Urinary bladder (tissue), 4 donors: ENCODE measurements at places on chromosomes 7 and 10. TPM values are rescaled to one million over a fixed set of nuclear protein-coding genes. Genes with fewer than 3 reads are reported as not detected.

DNA sequence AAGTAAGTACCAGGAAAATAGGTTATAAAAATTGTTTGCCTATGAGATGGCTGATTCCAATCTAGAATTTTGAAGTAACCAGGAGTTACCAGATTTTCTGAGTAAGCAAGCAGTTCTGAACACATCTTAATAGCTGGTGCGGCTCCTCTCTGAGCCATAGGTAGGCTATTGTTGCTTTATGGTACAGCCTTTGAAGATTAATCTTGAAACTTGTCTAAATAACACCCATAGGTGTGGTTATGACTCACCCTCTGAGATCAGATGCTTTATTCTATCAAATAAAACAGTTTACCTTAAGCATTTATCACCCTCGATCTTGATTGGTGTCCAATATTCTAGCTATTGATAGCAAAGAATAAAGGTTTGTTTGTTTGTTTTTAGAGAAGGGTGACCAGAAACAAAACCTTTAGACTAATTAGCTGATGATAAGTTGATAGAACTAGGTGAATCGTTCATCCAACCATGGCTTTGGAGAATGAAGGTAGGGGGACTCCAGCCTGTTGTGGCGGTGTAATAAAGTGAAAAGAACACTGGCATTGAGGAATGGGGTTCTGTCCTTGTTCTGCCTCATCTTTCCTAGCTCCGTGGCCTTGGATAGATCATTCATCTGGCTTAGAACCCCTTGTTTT is 72.2 kb downstream of the VTI1A start:
- no peak for DNase-seq

DNA sequence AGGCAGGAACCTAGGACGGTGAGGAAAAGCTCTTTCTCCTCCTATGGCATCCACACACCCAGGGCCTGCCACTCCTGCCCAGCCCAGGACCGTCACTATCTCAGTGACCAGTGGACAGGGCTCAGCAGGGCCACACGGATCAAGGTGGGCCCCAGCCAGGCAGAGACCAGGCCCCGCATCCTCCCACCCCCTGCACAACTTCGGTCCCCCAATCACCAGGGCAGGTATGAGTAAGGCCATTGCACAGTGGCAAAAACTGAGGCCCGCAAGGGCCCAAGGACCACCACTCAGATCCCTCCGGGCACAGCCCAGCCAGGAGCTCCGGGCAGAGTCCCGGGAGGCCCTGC is 30.3 kb downstream of the OAT start:
- DNase-seq, result no peak

CFAP70 gene
- total RNA-seq, result 2.2 TPM

AHCYL2 gene
- 20.3 TPM for total RNA-seq

SLC13A1 gene
- total RNA-seq, result not detected

GRCh38 chr7:109094-109493 is 83.3 kb upstream of the FAM20C start:
- DNase-seq, result no peak

- no peak for DNase-seq
These were observed 55.3 kb upstream of the FGL2 start for GRCh38 chr7:77254915-77255314.

GRCh38 chr10:79472951-79473350 is 27.5 kb upstream of the ZCCHC24 start:
- DNase-seq, result no peak

DNA sequence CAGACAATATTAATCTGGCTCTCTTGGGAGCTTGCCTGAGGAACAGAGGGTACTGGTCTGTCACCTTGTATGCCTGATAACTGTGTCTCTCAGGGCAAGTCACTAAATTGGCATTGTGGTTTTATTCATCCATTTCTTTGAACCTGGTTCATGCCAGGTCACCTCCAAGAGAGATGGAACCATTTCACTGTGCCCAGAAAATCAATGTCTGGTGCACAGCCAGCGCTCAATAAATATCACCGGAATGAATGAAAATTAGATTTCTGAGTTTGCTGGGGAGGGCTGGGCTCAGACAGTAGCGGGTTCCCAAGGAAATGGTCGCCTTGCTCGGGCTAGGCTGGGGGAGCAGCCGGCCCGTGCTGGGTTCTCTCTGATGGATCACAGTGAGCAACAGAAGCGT is 64.1 kb upstream of the BAIAP2L1 start:
- DNase-seq, result no peak

- DNase-seq, result no peak
These were observed 561.1 kb downstream of the TCERG1L start for GRCh38 chr10:130750441-130750840.

DNA sequence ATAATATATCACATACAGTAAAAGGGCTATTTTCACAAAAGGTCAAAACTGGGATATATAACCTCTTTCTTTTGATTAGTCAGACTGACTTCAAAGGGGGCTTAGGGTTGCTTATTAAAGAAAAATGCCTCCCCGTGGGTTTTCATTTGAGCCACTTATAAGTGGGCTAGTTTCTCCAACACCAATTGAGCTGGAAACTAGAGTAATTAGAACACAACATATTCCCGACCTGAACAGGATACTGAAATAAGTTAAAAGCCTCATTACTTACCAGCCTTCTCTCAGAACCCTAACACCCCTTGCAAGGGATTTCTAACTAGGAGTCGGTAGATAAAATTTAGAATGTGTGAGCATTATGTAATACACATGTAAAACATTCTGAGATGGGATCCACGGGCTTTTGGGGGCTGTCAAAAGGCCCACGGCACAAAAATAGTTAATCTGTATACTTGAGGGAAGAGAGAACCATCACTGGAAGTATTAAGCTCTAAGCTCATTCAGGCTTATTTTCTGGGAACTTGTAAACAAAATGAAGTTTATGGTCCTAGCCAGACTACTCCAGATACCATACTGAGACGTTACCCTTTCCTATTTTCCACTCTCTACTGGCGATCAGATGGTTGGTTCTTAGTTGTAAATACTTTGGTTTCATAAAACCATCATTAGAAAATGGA is 29.3 kb upstream of the KMT2E start:
- DNase-seq, result no peak

- no peak for DNase-seq
These were observed 593 bp downstream of the CDK13 start for GRCh38 chr7:39950473-39951225.

GRCh38 chr10:107611115-107611514 is 446.6 kb upstream of the SORCS1 start:
- peak; percentile 13 for DNase-seq

- DNase-seq, result no peak
These were observed 529 bp downstream of the HPS1 start for GRCh38 chr10:98446151-98446660.

- no peak for DNase-seq
These were observed 42.0 kb upstream of the CELF2 start for GRCh38 chr10:10975647-10976046.

DNA sequence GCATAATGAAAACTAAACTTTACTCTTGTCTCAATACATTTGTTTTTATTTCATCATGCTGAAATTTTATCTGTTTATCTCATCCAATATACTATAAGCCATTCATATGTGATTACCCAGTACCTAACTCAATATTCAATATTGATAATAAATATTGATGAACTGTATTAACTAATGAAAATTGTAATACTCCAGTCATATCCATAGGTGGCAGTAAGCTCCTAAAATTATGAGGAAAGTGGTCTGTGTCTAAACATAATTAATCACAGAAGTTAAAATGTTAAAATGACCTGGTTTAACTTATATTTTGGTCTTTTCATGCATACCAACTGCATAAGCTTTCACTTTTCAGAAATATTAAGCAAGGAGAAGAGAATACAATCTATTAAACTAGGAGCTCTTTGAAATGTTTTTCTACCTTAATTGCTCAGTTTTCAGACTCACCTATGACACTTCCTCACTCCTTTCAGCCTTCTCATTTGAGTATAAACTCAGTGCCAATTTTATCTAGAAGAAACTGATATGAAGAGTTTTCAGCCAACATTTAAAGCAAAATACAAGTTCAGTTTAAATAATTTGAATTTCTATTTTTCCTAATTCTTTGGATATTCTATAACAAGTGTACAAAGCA is 30.5 kb upstream of the VWDE start:
- DNase-seq, result no peak

- DNase-seq, result no peak
These were observed 99.1 kb upstream of the CACNA2D1 start for GRCh38 chr7:82542665-82543064.

ADGRA1 gene
- not detected for total RNA-seq

NPC1L1 gene
- total RNA-seq, result not detected

AKR1C1 gene
- total RNA-seq, result 27.8 TPM

GRCh38 chr7:261341-262250 is 28.4 kb upstream of the FOXL3 start:
- DNase-seq, result no peak

DNA sequence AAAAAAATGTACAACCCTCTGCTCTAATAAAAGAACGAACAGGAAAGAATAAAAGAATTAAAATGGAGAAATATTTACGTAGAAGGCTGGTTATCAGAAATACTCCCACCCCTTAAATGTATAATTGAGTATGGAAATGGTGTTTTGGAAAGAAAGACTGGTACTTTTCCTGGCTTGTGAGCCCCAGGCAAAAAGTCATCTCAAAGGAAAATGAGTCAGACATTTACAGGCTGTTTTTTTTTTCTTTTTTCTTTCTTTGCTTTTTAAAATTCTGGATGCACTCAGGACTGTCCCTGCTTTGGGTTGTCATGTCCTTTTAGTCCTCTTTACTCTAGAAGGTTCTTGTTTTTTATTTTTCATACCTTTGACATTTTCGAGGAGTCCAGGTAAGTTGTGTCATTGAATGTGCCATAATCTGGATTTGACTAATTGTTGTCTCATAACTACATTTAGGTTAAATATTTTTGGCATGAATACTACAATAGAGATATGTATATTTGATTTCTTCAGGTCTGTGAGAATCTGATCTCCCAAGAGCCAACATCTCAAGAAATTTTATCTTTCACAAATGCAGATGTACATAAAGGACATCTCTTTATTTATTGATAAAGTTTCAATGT is 313.0 kb upstream of the GLI3 start:
- DNase-seq, result no peak

PLEKHS1 gene
- total RNA-seq, result 0.42 TPM

- DNase-seq, result no peak
These were observed 17.1 kb upstream of the AMZ1 start for GRCh38 chr7:2670720-2671391.

DNA sequence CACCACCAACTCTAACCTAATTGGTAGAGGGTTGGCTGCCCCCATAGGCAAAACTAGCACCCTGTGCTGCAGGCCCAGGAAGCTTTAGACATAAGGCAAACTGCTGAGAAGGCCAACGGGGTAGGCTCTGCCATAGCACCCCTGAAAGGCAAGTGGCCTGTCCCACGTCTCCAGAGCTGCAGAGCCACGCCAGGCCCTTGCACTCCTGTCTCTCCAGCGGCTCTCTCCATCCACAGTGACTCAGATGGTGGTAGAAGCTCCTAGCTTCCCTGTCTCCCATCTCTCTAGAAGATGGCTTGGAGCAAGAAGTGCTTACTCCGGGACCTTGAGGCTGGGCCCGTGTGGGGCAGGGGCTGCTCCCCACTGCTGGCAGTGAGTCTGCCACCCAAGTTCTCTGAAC is 310.6 kb upstream of the ZMIZ1 start:
- no peak for DNase-seq

DNA sequence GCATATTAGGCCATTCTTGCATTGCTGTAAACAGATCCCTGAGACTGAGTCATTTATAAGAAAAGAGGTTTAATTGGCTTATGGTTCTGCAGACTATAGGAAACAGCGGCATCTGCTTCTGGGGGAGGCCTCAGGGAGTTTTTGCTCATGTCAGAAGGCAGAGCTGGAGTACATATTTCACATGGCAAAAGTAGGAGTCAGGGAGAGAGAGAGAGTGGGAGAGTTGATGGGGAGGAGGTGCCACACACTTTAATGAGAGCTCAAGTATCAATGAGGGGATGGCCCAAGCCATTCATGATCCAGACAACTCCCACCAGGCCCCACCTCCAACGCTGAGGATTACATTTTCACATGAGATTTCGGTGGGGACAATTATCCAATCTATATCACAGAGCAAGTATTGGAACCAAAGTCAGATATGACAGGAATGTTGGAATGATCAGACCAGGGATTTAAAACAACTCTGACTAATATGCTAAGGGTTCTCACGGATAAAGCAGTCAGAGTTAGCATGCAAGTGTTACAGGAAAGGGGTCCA is 795.3 kb upstream of the CELF2 start:
- no peak for DNase-seq

GRCh38 chr7:461117-461452 is 58.6 kb downstream of the PDGFA start:
- DNase-seq, result no peak

GRCh38 chr10:32851301-32851700 is 106.7 kb downstream of the ITGB1 start:
- DNase-seq, result no peak

DNA sequence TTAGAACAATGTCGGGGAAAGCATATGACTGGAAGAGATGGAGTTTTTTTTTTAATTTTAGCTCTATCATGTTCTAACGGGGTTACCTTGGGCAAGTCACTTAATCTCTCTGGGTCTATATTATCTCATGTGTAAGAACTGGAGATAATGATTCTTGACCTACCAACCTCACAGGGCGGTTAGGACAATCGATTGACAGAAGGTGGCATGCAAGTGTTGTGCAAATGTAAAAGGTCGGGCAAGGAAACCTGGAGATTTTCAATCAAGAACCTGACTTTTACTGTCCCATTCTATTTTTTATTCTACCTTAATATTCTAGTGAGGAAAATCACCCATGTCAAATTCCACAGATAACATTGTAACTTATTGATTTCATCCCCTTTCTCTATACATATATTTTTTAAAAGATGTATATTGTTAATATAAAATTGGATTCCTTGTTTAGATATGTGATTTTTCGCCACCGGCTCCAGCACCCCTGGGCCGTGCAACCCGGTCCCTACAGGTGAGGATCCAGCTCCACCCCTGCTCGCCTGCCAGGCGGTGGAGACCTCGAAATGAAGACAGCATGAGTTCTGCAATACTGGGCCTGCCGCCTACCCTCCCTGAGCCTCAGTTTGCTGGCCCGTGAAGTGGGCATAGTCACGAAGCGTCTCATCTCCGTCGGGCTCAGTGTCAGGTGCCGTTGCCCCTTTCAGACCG is 497.6 kb upstream of the PHF14 start:
- DNase-seq, result no peak
